Spinal cord (tissue), 10 donors: ENCODE measurements at places on chromosomes 11 and 22. TPM values are rescaled to one million over a fixed set of nuclear protein-coding genes. Genes with fewer than 3 reads are reported as not detected.

DNA sequence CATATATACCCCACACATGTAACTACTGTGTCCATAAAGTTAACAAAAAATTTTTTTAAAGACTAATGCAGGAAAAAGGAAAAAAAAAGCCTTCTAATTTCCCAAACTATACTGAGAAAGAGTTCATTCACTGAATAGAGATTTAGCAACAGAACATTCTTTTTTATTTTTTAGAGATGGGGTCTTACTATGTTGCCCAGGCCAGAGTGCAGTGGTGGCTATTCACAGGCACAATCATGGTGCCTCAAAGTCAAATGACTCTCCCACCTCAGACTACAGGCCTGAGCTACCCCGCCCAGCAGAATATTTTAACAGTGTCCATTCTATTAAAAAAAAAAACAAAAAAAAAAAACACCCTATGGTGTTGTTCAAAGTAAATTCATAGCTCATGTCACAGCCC is 25.7 kb downstream of the DGCR2 start:
- DNase-seq: no peak

GRCh38 chr11:68371171-68372041 is 59.0 kb downstream of the LRP5 start:
- DNase-seq: no peak

DNA sequence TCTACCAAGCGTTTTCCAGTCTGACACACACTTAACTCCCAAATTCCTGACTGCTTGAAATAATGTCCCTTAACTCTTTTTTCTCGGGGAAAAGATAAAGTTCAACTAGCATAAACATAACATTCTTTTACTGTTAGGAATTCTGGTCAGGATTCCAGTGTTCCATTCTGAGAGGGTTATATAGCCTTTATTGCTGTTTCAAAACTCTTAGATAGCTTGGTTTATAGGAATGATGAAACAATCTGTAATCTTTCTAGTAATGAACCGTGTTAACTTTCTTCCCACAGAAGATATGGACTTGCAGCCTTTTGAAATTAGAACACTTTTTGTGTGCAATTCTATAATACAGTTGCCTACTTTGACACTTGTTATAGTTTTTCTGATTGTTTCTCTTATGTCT is 8.6 kb downstream of the REXO2 start:
- DNase-seq: no peak

- DNase-seq: no peak
Measured at GRCh38 chr11:9943386-9944110, 279.7 kb downstream of the SWAP70 start.

GRCh38 chr11:66659763-66660162 is 17.9 kb downstream of the RBM4B start:
- DNase-seq: no peak

GRCh38 chr11:45412051-45412471 is 125.9 kb upstream of the SYT13 start:
- no peak for DNase-seq

The PANX3 gene
- polyA plus RNA-seq: not detected

GRCh38 chr22:47161631-47162030 is 399.2 kb downstream of the TBC1D22A start:
- DNase-seq: no peak
